ENCODE measurements at places on chromosomes 3 and 15.

GRCh38 chr15:82763361-82764116 is 42.3 kb downstream of the FSD2 start:
- no peak for DNase-seq

- DNase-seq, result peak; percentile 49
These were observed 88.4 kb upstream of the RASGRP1 start for GRCh38 chr15:38652998-38653397.

- no peak for DNase-seq
These were observed 214.1 kb upstream of the CTNNB1 start for GRCh38 chr3:40985195-40985594.

DNA sequence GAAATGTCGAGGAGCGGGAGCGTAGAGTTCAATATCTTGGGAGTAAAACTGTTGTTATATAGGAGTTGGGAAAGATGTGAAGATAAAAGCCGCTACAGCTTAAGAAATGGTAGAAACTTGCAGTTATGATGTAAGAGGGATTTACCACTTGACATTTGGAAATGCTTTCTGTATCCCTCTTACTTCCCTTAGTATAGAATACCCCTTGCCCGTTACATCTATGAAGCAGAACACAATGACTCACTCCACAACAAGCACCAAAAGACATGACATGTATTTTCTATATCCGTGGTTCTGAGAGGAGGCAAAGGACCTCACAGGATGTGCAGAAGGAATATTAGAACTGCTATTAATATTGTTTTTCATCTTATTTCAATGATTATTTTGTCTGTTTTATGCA is 254.2 kb upstream of the NR2F2 start:
- DNase-seq, result no peak

DNA sequence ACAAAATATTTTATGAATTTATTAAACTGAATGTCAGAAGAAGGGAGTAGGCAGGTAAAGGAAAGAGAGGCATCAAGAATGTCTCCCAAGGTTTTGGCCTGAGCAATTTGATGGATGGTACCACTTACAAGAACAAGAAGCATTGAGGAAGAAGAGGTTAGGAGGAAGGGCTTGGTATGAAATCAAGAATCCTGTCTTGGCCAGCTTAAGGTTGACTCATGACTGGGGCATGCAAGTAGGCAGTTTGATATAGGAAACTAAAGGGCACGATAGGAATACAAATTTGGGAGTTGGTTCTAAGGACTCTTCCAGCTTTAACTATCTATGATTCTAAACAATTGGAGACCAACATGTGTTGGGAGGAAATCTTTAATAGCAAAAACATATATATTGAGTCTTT is 79.1 kb downstream of the NTRK3 start:
- DNase-seq, result no peak

- no peak for DNase-seq
These were observed 326.2 kb downstream of the TUSC7 start for GRCh38 chr3:117035745-117036144.

DNA sequence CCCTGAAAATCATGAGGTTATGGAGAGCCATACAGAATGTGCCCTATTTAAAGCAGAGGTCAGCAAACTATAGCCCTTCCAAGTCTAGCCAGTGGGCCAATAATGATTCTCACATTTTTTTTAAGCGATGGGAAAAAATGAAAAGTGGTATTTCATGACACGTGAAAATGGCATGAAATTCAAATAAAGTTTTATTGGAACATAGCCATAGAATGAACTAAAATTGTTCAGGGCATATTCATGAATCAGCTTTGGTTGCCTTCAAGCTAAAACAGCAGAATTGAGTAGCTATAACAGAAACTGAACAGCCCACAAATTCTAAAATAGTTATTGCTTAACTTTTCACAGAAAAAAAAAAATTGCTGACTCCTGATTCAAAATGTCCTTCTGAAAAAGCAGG is 104.5 kb downstream of the TFG start:
- no peak for DNase-seq

GRCh38 chr3:16911916-16912315 is 27.2 kb downstream of the PLCL2 start:
- no peak for DNase-seq

- no peak for DNase-seq
These were observed 298.3 kb downstream of the LRRC3B start for GRCh38 chr3:26920646-26921478.

- no peak for DNase-seq
These were observed 449.9 kb downstream of the OTOL1 start for GRCh38 chr3:161946443-161946960.

GRCh38 chr3:127374086-127375010 is 86.5 kb upstream of the PRR20G start:
- no peak for DNase-seq

DNA sequence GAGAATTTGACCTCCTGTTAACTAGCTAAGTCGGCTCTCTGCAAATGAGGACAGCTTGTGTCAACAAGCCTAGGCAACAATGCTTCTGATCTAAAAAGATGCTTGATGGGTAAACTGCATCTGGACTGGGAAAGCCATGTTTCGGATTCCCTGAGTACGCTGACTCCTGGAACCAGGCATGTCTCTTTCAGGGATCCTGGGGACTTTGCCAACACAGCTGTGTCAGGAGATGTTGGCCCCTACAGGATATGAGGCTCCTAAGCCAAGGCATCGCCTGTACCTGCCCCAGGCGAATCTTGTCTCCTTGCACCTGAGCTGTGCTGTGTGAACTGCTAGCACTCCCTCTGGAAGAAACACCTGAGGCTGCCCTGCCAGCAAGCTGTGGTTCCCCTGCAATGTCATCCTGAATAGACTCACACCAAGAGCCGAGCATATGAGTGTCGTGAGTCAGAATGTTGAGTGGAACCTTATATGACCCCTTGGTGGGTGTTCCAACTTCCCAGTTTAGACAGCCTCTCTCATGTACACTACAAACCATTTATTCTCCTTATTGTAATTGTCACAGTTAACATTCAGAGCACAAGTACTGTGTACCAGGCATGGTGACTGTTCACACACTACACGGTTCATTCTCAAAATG is 17.0 kb downstream of the EOGT start:
- no peak for DNase-seq

- no peak for DNase-seq
These were observed 1.8 kb upstream of the C15orf62 start for GRCh38 chr15:40767838-40768500.

DNA sequence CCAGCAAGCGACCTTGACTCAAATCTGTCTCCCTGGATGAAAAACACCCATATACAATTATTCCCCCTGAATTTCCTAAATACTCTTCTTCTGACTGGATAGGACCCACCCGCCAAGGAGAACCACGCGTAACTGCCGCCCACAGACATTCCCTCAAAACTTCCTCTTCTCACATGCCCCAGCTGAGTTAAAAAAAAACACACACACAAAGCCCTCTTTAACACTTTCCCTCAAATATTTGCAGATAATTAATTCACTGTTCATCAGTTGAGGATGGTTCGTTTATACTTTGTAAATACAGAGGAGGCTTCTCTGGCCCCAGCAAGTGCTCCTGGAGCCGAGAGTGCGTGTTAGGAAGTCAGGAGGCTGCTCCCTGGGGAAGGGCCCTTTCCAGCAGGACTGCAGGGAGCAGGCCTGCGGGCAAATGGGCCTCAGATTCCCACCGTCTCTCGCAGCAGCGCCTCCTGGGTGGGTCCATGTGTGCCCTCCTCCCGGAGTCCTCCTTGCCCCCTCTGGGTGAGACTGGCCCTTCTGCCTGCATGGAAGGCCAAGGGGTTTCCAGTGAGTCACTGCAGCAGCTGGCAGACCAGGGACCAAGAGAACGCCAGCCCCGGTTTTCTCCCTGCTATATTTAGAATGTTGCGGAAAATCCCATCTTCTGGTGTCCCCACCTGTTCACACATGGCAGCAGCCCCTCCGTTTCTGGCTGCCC is 46.8 kb downstream of the MGLL start:
- DNase-seq, result no peak

DNA sequence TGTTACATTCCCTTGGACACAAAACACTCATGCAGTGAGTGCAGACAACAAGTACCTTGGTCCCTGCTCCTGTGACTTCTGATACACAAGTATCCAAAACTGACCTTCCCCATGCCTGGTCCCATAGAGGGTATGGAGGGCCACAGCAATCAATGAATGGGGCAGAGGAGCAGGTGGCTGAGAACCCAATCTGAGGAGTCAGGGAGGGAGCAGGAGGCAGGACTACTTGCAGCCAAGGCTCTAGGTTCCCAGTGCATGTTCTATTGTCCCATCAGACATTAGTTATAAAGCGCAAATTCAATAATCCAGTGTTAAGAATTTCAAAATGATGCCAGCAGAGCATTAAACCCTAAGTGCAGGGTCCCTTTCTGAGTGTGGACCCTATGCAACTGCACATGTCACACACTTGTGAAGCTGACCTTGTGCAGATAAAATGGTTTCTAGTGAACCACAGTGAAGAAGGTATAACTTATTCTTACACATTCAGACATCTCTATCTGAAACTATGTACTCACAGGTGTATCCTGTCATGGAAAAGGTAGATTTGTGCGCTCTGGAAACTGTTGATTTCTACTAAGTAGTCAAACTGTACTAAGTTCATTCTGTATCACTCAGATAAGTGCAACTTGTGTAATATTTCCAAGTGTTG is 107.3 kb upstream of the ABI3BP start:
- no peak for DNase-seq

DNA sequence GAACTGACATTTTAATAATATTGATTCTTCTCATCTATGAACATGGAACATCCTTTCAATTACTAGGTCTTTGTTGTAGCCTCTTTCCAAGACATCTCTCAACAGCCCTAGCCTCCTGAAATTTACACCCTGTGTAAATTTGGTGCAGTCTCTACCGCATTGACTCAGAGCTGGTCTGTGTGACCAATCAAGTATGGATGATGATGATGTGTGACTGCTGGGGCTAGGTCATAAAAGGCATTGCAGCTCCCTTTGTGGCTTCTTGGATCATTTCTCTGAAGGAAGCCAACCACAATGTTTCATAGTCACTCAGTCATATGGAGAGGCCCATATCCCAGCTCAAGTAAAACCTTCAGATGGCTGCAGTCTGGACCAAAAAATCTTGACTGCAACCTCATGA is 62.1 kb upstream of the FAM3D start:
- DNase-seq, result no peak

- no peak for DNase-seq
These were observed 64.7 kb downstream of the OXSM start for GRCh38 chr3:25854635-25855034.

DNA sequence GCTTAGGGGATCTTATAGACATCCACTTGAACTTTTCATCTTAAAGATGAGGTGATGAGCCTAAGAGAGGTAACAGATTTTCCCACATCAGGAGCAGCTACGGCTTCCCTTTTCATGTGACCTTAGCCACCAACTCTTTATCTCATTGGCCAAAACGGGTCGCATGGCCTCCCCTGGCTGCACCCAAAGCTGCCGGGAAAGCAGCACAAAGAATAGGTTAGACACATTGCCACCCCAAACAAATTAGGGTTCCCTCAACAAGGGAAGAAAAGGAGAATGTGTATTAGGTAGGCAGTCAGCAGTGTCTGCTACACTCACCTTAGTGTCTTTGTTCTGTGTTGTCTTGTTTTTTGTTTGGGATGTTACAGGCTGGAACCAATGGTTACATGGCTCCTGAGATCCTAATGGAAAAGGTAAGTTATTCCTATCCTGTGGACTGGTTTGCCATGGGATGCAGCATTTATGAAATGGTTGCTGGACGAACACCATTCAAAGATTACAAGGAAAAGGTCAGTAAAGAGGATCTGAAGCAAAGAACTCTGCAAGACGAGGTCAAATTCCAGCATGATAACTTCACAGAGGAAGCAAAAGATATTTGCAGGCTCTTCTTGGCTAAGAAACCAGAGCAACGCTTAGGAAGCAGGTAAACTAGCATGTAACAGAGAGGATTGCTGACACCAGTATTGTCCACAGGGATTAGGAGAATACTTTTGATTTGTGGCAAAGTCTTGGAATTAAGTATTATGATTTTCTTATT is 44.2 kb downstream of the GRK7 start:
- no peak for DNase-seq

DNA sequence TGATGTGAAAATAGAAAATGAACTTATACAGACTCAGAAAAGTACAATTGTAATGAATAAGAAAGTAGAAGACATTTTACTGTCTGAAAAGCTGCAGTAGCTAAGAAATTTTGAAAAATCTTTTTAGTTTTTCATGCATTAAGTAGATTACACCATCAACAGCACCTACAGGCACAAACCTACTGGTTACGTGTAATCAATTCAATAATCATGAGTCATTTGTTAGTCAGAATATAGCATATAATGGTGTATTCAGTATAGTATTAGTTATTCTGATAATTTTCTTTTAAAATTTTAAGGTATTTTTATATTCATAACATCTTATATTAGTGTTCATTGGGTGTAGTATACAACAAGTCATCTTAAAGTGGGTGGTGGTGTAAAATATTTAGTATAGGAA is 550.5 kb upstream of the GBE1 start:
- no peak for DNase-seq

- no peak for DNase-seq
These were observed 276.7 kb downstream of the SLC9A9 start for GRCh38 chr3:143571548-143571947.

- DNase-seq, result no peak
These were observed 58.8 kb upstream of the SLC6A11 start for GRCh38 chr3:10757021-10757820.

DNA sequence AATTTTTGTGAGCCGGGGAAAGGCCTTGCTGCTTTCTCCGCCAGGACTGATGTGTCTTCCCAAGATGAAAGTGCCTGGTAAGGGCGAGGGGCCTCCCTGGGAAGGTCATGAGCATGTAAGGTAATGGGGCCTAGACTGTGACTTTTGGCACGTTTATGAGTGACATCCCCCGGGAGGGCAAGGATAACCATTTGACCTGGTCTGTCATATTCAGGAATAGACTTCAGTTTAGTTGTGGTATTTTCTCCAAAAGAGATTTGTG is 631 bp upstream of the CNBP start:
- DNase-seq, result no peak

DNA sequence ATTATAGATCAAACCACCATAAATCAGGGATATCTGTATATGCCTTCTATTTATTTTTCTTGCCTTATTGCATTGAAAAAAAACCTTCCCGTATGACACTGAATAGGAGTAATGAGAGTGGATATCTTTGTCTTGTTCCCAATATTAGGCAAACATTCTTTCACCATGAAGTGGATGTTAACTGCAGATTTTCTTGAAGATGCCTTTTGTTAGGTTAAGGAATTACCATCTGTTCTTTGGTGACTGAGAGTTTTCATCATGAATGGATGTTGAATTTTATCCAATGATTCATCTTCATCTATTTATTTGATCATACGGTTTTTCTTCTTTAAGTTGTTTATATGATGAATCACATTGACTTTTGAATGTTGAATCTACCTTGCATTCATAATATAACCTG is 47.1 kb upstream of the MECOM start:
- no peak for DNase-seq

Measured in activated T-cell treated with anti-CD3 and anti-CD28 coated beads for 1 hour (primary cell).